Daoy (cell line): ENCODE measurements at places on chromosomes 1 and 21.
A peak's percentile ranks its signal among the peaks of the same experiment; 100 is the strongest.

DNA sequence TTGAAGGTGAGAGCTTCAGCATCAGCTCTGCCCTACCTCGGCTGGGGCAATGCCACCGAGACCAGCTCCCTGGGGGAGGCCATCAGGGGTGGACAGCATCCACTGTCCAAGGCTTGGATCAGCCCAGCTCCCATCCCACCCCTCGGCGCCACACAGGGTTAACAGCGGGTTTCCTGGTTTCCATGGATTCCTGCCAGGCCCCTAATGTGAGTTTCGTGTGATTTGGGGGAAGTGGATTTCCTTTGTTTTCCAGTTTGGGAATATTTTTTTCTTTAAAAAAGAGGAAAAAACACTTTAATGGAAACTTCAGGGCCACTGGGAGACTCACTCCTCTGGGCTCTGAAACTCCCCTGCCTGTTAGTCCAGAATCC, 34.3 kb downstream of the CASZ1 start:
- no peak for DNase-seq

GRCh38 chr1:208269338-208269666, 25.1 kb upstream of the PLXNA2 start:
- DNase-seq = no peak

DNA sequence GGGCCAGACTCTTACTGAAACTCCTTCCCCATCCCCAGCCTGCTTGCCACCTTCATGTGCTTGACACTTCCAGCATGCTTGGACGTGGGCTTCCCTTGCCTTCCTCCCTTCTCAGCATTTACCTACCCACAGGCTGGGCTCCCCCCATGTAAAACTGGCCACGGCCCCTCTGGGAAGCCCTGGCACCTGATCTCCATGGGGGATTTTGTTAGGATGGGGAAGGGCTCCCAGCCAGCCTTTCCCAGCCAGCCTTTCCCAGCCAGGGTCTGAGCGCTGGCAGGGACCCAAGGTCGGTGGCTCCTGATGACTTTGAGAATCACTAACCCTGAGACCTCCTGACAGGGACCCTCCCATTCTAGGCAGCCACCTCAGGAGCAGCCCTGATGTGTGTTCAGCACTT, 6.7 kb downstream of the ALX3 start:
- DNase-seq = no peak

DNA sequence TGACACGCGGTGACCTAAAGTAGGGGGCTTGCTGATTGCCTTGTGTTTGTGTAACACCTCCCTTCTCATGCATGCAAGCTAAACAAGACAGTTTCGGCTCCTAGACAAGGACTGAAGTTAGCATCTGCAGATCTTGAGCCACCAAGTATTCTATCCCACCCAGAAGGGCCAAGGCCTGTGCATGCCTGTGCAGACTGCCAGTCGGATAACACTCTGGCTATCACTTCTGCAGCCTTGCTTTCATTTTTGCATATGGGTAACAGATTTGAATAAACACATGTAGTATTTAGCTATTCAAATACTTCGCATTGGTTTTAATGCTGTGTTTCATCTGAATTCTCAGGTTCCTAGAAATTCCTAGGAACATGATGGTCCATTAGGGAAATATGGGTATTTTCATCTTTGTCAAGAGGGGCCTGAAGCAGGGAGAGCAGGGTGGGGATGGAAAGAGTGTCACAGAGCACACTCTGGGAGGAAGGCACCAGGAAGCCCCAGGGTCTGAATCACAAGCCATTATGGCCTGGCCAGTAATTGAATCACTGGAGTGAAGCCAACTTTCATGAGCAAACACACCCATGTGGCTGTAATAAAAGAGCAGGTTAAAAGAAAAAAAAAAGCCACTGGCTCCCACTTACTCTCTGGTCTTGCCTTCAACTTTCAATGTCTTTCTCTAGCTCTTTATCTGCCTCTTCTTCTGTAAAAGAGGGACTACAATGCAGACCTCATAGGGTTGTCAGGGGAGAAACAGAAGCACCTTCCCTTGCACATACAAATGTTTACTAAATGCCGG, 28.3 kb downstream of the GADD45A start:
- peak; percentile 94 for DNase-seq

- DNase-seq = no peak
These were observed 28.1 kb downstream of the DAP3 start for GRCh38 chr1:155717041-155717440.

DNA sequence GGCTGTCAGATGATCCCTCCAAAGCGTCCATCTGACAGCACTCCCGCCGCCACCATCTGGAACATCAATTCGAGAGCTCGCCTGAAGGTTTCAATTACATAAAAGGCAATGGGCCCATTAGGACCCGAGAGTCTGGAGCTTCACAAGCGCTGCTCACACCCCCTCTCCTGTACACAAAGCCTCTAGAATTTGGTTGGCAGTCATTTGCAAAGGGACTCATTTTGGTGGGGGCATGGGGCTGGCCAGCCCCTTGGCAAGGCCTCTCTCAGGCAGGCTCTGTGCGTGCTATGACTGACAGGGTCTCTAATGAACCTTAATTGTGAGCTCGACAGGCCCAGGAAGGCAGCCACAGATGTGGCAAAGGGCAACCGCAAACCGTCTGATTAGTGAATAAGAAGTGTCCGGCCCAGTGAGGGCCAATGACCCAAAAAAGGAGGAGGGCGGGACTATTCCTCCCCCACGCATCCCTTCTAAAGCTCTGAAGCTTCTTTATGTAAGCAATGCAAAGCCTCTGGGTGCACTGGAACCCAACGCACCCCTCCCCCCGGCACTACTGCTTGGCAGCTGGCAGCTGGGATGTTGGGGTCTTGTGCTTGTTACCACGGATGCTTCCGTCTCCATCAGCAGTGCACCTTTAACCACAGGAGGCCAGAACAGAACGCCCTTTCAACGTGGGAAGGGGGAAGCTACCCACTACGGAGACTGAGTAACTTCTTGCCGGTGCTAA, 79.4 kb downstream of the CAPZB start:
- DNase-seq = no peak

GRCh38 chr1:53129891-53130597, 12.4 kb downstream of the SLC1A7 start:
- DNase-seq = no peak

- peak; percentile 53 for DNase-seq
These were observed 16.2 kb downstream of the PLEKHO1 start for GRCh38 chr1:150165622-150166612.

DNA sequence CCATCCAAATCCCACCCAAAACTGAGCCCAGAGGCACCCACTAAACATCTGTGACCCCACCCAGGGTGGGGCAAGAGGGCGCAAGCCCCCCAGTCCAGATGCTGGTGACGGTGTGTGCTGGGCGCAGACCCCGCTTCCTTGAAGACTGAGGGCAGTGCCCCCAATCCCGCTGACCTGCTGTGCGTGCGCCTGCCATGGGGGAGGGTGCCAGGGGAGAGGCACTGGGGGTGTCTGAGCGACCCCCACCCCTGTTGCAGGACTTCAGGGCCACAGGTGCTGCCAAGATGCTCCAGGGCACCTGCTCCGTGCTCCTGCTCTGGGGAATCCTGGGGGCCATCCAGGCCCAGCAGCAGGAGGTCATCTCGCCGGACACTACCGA, 13.3 kb downstream of the COL6A2 start:
- DNase-seq = no peak

GRCh38 chr1:35615440-35615839, 25.9 kb downstream of the PSMB2 start:
- no peak for DNase-seq

DNA sequence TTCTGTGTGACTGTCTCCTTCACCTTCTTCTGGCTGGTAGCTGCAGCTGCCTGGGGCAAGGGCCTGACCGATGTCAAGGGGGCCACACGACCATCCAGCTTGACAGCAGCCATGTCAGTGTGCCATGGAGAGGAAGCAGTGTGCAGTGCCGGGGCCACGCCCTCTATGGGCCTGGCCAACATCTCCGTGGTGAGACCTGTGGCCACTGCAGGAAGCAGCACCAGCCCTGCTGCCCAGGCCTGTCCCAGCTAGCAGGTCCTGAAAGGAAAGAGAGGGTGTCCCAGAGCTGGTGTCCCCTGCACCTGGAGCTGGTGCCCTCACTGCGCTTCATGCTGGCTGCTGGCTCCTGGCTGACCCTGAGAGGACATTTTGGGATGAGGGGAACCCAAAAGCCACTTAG, 5.9 kb upstream of the ATXN7L2 start:
- DNase-seq = no peak

GRCh38 chr1:204930155-204930523, 59.5 kb downstream of the NFASC start:
- no peak for DNase-seq

DNA sequence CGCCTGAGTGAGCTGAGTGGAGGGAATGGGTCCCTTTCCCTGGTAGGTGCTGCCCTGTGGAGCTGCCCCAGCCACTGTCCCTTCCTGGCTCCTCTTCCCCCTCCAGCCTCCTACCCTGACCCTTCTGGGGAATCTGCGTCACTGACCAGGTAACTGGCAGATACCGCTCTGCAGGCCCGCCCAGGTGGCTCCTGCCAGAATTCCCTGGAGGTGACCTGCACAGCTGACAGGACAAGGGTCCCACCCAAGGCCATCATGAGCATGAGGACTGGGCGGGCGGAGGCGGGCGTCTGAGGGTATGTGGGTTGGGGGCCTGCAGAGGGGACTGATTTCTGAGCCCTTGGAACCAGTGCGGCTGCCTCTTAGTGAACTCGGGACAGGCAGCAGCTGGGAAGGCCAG, 32.5 kb downstream of the DHRS3 start:
- DNase-seq = no peak

DNA sequence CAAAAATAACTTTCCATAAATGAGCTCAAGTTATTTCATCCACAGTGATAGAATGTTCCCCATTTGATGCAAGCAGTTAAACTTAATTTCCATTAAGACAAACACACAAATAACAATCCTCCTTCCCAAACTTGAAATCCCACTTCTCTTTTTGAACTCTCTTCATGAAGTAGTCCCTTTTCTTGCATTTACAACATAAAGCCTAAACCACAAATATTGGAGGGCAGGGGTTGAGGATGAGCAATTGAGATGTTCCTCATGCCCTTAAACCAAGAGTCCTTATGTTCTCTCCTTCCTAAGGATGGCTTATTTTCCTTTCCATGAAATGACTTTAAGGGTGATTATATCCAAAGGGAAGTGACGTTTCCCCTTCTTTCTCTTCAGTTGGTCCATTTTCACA, 228.8 kb downstream of the DISC1 start:
- no peak for DNase-seq

GRCh38 chr1:82215056-82215852, 414.5 kb downstream of the ADGRL2 start:
- no peak for DNase-seq

- no peak for DNase-seq
These were observed 70.0 kb downstream of the NTPCR start for GRCh38 chr1:233020426-233020825.

DNA sequence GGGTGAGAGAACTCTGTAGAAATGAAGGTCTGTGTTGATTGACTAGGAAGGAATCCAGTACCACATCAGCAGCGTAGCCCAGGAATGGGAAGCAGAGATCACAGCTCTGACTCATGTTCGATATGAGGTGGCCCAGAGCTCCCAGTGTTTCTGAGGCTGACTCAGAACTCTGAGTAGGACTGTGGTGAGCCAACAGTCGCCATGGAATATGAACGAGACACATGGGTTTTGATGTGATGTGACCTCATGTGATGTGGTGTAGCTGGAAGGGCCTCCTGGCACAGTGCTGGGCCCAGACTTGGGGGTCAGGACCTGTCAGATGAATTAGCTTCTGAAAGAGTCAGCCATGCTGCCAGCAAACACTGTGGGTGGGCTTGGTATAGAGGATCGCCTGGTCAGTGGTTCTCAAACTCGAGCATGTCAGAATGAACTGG, 237.0 kb downstream of the MRPL39 start:
- peak; percentile 80 for DNase-seq

- no peak for DNase-seq
These were observed 11.4 kb upstream of the PRPF3 start for GRCh38 chr1:150309758-150310508.

DNA sequence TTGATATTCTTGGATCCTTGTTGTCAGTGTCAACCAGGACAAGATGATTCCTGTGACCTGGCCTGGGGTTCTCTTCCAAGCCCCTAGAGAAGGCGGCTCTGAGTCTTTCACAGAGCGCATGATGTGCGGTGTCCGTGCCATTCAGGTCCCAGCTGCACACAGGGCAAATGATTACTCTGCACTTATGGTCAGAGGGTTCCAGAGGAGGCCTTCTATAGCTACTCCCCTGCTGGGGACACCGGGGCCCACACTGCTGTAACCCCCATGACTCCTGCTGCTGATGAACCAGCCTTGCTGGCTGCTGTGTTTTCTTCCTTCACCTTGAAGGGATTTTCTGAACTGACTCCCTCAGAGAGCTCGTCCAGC, 1.5 kb downstream of the PTGFRN start:
- DNase-seq = peak; percentile 39

DNA sequence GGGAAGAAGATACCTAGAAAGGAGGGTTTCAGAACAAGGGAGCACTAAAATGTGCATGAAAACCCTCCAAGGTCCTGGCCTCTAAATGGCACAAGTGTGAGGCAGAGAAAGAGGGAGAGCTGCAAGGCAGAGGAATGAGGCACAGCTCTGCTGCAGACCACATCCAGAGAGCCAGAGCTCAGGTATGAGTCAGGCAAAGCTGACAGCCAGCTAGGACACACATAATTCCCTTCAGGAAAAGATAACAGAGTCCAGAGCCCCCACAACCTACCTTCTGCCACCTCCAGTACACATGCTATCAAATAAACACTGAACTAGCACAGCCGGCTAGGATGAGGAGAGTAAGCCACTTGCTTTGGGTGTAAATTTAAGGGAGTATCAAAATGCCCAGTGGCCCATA, 62.2 kb downstream of the HSF2BP start:
- peak; percentile 93 for DNase-seq

GRCh38 chr21:26916799-26917198, 50.1 kb downstream of the ADAMTS5 start:
- no peak for DNase-seq

- peak; percentile 39 for DNase-seq
These were observed 57.4 kb upstream of the MTF2 start for GRCh38 chr1:93021539-93022134.

GRCh38 chr1:89545264-89546038, 20.8 kb downstream of the LRRC8B start:
- peak; percentile 32 for DNase-seq

DNA sequence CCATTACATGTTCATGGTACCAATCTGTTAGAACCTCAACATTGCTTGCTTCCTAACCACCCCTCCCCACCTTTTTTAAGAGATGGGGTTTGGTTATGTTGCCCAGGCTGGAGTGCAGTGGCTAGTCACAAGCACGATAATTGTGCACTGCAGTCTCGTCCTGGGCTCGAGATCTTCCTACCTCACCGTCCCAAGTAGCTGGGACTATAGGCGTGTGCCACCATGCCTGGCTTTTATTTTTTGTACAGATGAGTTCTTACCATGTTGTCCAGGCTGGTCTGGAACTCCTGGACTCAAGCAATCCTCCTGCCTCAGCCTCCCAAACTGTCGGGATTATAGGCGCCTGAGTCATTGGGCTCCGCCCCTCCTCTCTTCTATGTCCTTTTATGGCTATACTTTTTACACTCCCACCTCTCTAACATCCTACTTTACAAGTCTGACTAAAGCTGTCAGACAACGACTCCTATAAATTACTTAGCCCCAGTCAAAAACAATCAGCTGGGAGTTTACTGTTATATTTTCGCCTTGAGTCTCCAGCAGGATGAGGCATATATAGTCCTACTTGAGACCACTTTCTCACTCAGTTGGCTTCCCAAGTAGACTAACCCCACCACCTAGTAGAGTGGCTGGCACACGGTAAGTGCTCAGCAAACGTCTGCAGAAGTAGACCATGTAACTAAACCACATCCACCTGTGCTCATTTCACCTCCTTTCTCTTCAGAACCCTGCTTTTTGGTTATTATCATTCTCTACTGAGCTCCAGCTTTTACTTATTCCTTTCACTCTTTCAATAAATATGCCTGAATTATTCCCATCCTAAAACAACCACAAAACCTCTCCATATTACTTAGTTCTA, 13.8 kb downstream of the ENSA start:
- DNase-seq = no peak

GRCh38 chr1:44609768-44610526, 64.3 kb downstream of the TMEM53 start:
- DNase-seq = no peak
